Fibroblast of skin of right biceps (primary cell): ENCODE measurements at places on chromosomes 6 and 20.
A peak's percentile ranks its signal among the peaks of the same experiment; 100 is the strongest.

DNA sequence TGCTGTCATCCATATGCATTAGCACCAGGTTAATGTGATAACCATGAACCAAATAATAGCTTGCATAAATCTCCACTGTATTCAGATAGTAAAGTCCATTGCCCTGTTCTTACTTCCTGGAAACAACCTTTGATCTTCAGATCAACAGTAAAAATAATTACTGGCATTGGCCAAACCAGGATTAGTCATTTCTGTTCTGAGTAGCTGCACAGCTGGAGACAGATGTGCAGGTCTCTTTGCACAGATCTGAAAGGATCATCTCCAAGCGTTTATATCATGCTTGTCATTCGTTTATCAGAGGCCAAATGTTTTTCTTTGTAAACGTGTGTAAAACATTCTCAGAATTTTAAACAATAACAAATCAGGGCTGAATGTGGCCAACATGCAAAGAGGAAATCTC is 134.4 kb upstream of the HMGCLL1 start:
- no peak for DNase-seq

GRCh38 chr6:70183538-70183937 is 119.3 kb downstream of the COL9A1 start:
- no peak for DNase-seq

DNA sequence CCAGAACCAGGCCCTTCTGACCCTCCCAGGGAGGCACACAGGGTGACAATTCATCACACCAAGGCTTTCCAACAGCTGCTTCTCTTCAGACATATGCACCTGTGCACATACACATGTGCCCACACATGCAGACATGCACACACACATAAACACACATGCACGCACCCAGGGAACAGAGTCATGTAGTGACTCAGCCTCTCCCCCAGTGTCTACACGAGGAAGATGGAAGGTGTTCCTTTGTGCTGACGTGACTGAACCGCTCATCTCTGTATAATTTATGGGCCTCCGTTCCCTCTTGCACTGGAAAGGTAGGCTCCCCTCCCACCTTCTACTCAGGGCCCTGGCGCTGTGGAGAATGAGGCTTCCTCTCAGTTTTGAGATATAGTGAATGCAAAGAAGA is 23.8 kb upstream of the PLEKHG1 start:
- DNase-seq, result no peak

DNA sequence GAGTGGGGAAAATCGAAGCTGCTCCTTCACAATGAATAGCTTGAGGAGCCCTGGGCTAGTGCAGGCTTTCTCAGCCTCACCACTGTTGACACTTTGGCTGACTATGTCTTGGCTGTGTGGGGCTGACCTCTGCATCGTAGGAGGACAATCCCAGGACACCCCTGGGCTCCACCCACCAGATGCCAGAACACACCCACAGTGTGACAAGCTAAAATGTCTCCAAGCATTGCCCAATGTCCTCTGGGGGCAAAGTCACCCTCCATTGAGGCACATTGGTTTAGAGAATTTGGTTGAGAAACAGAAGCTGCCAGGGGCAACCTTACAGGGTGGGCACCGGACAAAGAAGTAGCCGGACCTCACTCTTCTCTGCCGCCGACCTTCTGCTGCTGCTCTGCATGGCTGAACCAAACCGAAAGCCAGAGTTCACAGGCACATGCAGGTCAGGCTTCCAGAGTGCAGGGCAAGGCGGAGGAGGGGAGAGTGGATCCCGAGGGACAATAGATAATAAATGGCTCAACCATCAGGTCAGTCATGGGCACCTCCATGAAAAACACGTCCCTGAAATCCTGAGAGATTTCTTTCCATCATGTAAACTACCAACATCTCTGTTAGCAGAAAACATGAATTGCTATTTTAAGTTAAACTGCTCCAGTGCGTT is 189.0 kb downstream of the LRFN2 start:
- DNase-seq, result no peak

DNA sequence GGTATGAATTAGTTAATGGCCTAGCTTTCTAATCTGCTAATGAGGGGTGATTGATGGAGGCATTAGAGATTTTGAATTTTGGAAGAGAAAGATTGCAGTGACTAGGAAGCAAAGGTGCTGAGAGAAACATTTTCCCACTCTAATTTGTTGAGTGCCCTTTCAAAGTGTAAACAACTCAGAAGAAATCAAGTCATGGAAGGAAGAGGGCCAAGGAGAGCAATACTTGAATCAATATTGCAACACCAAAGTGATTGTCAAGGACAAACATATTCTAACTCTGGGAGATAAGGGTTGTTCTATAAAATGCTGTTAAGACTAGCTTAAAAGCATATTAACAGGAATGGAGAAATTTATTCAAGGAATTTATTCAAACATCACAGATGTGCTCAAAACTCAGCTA is 182.7 kb upstream of the FERMT1 start:
- no peak for DNase-seq

- DNase-seq, result no peak
Observed at GRCh38 chr6:22042706-22043105, 254.1 kb downstream of the PRL start.

DNA sequence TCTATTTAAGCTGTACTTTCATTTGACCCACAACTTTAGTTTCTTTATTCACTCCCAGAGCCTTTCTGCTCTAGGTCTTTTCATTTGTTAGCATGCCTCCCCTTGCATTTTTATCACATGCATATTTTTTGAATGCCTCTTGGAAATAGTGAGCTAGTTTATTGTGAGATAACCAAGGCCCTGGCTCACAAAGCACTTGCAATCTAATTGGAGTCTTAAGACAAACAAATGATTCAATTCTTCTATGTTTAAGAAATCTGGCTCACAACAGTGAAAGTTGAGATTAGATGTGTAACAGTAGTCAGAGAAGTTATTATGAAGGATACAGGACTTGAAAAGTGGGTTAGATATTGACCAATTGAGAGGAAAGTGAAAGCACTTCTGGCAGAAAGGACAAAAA is 173.4 kb downstream of the MOXD1 start:
- peak; percentile 31 for DNase-seq

GRCh38 chr6:102812242-102812641 is 1418.7 kb downstream of the GRIK2 start:
- DNase-seq, result peak; percentile 11

DNA sequence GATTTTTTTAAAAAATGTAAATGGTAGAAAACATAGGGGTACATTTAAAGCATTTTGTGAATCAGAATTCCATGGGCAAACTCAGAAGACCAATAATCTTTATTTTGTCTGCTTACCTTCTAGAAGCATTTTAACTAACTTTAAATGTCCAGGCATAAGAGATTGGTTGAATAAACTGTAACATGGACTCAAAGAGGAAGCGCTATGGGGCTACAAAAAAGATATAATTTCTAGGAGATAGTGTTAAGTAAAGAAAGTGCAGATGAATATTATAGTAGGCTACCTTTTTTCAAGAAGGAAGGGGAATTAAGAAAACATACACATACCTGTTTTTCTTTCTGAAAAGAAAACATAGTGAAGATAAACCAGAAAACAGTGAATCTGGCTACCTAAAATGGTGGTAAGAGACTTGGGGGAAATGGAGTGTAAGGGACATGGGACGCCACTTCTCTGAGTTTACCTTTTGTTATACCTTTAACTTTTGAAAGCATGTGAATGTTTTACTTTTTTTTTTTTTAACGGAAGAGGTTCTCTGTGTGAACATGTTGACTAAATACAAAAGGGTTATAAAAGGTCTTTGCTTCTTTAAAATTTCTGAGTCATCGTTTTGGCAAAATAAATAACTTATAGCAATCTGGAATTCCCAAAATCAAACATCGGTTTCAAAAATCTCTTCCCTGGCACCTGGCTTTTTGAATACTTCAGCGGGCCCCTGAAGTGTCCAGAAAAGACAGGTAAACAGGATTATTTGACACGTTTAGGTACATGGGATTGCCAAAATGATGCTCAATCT is 133.4 kb downstream of the OR2B2 start:
- no peak for DNase-seq

GRCh38 chr6:144480473-144480872 is 195.3 kb downstream of the UTRN start:
- DNase-seq, result no peak

DNA sequence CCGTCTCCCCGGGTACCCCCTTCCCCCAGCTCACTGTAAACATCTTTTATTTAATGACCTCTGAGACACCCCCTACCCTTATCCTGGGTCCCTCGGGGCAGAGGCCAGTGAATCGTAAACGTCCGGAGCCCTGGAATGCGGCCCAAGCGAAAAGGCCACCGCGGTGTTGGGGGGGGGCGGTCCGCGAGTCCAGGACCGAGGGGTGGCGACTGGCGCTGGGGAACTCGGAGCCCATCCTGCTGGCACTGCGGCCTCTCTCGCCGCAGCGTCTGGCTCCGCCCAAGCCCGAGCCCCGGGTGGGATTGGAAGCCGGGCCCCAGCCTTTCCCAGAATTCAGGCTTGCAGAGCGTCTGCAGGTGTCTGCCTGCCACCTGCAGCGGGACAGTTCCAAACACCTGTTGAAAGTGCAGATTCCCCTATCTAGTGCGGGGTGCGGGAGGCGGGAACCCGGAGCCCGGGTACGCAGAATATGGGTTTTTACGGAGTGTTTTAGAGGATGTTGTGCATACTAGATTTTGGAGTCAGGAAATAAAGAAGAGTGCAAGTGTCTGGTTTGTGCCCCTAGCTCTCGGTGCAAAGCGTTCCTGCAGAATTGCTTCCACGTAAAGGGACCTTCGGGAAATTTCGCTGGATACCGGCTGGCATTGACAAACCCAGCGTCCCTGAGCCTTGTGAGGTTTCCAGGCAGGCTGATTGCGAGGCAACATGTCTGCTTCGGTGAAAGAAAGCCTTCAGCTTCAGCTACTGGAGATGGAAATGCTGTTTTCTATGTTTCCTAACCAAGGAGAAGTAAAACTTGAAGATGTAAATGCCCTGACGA is 800 bp downstream of the RWDD2A start:
- peak; percentile 11 for DNase-seq
